AG08395 (cell line): ENCODE measurements at places on chromosomes 2 and 18.
A peak's percentile ranks its signal among the peaks of the same experiment; 100 is the strongest.

DNA sequence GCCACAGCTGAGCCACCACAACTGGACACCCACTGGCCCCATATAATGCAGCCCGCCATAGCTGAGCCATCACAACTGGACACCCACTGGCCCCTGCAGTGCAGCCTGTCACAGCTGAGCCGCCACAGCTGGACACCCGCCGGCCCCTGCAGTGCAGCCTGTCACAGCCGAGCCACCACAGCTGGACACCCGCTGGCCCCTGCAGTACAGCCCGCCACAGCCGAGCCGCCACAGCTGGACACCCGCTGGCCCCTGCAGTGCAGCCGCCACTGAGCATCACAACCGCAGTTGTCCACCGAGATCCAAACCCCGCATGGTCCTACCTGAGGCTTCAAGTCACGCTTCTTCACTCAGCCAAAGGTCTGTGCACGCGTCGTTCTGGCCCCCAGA, 134.2 kb downstream of the PXDN start:
- DNase-seq, result no peak

GRCh38 chr2:237162959-237163358, 77.3 kb downstream of the COPS8 start:
- DNase-seq, result no peak

DNA sequence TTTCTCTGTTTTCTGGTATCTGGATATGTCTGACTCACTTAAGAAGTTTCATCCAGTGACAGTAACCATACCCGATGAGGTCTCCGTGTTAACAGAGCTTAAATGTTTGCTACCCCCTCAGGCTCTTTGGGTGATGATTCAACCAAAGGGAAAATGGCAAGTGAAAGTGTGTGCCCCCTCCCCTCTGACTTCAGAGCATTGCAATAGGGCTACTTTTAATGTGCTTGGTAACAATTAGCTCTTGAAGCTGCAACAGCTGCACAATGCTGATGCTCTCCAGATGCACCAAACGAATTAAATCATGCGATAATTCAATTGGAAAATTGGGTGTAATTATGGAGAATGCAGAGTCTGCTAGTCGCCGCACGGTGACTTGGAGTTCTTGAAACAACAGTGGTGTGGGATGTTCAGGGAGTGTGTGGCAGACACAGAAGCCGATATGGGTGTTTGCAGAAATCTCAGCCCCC, 270.7 kb downstream of the ALK start:
- no peak for DNase-seq

GRCh38 chr2:238397356-238397755, 29.4 kb upstream of the ASB1 start:
- no peak for DNase-seq

GRCh38 chr2:129936334-129936934, 43.0 kb upstream of the RAB6C start:
- DNase-seq, result no peak

- DNase-seq, result no peak
Observed at GRCh38 chr2:16939771-16940170, 274.1 kb upstream of the CYRIA start.

DNA sequence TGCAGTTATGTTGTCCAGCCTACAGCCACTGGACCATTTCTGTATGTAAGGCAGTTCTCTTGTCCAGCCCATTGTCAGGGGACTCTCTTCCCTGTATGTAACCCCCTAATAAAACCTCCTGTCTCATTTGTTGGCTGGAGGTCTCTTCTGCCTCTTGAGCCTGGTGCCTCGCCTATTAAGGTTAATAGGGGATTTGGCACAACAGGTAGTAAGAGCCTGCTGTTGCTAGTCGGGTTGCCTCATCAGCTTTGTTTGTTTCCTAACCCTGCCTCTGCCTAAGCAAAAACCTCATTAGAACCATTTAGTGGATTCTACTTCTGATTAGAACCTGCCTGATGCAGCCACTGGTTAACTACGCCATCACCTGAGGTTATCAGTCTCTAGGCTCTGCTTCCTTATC, 62.2 kb upstream of the STPG4 start:
- no peak for DNase-seq

- no peak for DNase-seq
Observed at GRCh38 chr18:13424363-13424762, 205.8 kb downstream of the LDLRAD4 start.

GRCh38 chr2:159904959-159905305, 106.9 kb upstream of the CD302 start:
- no peak for DNase-seq

GRCh38 chr2:9385841-9386240, 37.5 kb downstream of the ITGB1BP1 start:
- peak; percentile 25 for DNase-seq

- DNase-seq, result peak; percentile 59
Observed at GRCh38 chr2:62999905-63000304, 50.7 kb upstream of the OTX1 start.

- DNase-seq, result no peak
Observed at GRCh38 chr2:120587279-120587996, 148.2 kb upstream of the GLI2 start.

GRCh38 chr2:156464106-156464505, 27.9 kb downstream of the GPD2 start:
- no peak for DNase-seq

DNA sequence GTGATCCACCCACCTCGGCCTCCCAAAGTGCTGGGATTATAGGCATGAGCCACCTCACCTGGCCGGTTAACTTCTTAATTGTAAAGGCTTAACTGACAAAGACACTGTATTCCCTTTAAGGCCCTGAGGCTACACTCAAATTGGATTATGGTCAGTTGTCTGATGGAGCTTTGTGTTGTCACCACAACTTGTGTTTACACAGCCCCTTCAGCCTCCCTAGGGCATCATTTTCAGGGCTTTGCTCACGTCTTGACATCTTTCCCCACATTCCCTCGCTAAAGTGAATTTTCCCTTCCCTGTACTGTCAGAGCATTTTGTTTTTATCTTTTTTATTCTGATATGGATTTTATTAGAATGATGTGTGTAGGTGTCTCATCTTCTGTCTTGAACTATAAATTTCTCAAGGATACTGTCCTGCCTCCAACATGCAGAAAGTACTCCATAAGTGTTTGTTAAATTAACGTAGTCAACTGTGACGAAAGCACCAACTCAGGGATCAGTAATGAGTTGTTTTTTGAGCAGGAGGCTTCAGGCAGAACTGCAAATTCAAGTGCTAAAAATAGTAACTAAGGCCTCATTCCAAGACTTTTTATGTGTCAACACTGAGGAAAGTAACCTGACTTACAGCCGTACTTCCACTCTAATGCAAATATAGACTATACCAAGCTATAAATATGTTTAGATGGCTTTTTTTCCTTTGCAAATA, 77.1 kb upstream of the NARS1 start:
- peak; percentile 24 for DNase-seq

- no peak for DNase-seq
Observed at GRCh38 chr2:8133363-8133762, 548.5 kb upstream of the ID2 start.

DNA sequence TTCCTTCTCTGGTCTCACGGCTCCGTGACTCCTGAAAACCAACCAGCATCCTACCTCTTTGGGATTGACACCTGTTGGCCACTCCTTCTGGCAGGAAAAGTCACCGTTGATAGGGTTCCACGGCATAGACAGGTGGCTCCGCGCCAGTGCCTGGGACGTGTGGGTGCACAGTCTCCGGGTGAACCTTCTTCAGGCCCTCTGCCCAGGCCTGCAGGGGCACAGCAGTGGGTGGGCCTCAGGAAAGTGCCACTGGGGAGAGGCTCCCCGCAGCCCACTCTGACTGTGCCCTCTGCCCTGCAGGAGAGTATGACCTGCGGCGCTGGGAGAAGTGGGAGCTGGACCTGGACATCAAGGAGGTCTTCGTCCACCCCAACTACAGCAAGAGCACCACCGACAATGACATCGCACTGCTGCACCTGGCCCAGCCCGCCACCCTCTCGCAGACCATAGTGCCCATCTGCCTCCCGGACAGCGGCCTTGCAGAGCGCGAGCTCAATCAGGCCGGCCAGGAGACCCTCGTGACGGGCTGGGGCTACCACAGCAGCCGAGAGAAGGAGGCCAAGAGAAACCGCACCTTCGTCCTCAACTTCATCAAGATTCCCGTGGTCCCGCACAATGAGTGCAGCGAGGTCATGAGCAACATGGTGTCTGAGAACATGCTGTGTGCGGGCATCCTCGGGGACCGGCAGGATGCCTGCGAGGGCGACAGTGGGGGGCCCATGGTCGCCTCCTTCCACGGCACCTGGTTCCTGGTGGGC, 10.0 kb downstream of the PROC start:
- DNase-seq, result no peak

DNA sequence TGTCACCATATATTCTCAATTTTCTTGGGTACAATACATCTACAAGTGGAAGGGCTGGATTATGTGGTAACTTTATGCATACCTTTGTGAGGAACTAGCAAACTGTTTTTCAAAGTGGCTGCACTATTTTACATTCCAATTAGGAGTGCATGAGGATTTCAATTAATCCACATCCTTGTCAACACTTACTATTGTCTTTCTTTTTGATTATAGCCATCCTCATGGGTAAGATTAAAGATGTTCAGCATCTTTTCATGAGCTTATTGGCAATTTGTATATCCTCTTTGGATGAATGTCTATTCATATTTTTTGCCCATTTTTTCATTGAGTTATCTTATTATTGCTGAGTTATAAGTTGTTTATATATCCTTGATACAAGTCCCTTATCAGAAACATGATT, 73.7 kb downstream of the ZRANB3 start:
- no peak for DNase-seq
